CD4-positive, alpha-beta T cell treated with Interleukin-2 at 100 ng/mL for 4 hours (primary cell): ENCODE measurements at places on chromosomes 13 and 19.

- DNase-seq = no peak
Measured at GRCh38 chr13:96089749-96090239, at the start of gene HS6ST3. HS6ST3 (plus strand) TSS chr13:96090107.

DNA sequence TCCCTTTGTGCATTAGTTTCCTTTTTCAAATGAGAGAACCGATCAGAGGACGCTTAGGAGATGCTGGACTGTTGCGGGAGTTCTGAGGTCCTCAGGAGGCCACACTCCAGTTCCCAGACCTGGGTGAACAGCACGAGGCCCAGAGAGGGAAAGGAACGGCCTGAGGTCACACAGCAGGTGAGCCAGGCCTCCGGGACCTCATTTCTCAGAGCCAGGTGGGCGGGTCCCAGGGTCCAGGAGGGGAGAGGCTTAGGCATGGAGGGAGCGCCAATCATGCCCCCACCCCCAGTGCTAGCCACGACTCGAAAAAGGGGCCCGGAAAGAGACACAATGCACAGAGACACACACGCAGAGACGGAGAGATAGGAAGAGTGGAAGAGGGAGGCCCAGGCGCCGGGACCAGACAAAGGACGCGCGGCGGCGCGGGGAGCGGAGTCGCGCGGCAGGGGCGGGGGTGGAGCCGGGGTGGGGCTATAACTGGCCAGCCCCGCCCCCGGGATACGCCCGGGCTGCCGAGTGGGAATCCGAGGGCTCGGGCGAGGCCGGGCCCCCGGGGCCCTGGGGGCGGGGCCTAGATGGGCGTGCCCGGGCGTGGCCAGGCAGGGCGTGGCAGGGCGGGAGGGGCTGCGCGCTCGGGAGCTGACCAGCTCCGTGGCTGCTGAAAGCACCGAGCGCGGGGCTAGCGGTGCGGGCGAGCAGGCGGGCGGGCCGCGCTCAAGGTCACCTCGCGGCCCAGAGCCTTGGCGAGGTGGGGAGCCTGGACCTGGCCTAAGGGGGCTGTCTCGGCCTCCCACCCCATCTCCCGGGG lies 1.6 kb downstream of the ELAVL3 start:
- DNase-seq = no peak

DNA sequence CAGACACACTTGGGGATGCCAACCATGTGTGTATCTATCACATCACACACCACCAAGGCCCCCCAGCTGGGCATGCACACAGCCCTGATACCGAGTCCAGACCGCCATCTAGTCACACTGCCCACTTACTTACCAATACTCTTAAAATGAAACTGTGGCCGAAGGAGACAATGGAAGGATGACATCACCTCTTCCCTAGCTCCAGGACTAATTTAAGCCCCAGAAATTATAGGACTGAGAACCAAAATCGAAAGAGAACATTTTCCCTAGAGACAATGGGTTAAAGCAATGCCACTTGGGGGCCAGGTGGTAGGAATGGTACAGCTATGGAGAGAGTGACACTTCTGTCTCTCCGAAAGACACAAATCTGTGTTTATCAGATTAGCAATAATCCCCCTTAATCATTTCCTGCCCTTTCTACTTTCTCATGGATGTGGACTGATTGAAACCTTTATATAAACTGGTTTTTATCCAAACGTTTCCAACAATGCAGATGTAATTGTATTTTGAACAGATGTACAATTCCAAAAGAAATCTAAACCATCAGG lies 663 bp upstream of the GGACT start:
- no peak for DNase-seq

GRCh38 chr19:13817018-13817614 lies 21.9 kb downstream of the ZSWIM4 start:
- DNase-seq = no peak

GRCh38 chr19:34938886-34939285 lies 12.2 kb downstream of the ZNF30 start:
- no peak for DNase-seq

DNA sequence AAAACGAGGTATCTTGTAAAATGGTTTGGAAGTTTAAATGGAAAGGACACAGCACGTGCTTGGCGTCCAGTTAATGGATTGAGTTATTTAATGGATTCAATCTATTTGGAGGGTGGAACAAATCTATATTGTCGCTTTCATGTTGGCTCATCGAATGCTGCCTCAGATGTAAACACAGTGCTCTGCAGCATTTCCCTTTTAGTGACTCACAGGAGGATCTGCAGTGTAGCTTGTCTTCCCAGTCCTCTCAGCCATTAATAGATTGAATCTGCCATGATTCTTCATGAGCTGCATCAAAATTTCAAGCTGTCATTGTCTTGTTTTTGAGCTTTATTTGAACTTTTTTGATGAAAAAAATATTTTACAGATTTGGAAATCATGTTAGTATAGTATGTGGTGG lies 44.7 kb downstream of the DHRS12 start:
- no peak for DNase-seq
